ENCODE measurements at places on chromosomes 4 and X. TPM values are rescaled to one million over a fixed set of nuclear protein-coding genes. Genes with fewer than 3 reads are reported as not detected.
A peak's percentile ranks its signal among the peaks of the same experiment; 100 is the strongest.

Gene PCDH11X
- not detected for polyA plus RNA-seq

DNA sequence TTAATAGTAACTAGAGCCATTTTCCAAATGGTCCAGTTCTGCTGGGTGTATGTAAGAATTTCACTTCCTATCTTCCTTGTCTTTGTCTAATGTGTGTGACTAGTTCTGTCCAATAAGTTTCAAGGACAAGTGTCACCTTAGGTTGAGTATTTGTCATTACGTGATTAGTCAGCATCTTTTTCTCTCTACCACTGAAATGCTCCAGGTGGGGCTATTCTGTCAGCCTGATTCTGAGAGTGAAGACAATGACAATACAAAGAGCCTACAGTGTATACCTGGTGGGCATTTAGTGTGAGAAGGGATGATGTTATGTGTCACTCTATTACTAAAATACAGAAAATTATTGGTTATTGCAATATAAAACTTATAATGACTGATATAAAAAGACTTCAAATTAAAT, 876.3 kb downstream of the C4orf33 start:
- no peak for DNase-seq

Gene RIPPLY1
- polyA plus RNA-seq, result not detected

DNA sequence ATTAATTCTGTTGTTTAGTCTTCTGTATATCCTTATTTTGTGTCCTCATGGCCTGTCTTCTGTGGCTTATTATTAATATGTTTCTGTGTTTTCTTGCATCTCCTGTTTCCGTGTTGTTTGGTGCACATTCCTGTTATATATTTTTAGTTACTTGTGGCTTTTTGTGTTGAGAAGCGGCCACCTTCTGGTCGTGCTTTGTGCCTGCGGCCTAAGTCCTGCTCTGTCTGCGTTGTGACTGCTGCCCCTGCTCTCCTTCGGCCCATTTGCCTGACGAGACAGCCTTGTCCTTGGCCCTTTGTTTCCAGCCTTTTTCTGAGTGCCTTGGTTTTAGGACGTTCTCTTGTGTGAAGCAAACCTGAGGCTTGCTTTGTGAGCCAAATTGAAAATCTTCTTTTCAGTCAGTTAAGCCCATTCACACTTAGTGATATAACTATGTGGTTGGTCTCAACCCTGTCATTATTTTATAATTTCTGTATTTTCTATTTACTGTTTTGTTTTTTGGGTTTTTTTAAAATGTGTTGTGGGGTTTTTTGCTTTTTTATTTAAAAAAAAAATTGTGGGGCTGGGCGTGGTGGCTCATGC, 43.8 kb downstream of the TNIP2 start:
- no peak for DNase-seq

- no peak for DNase-seq
These were observed 129.2 kb upstream of the PAK3 start for GRCh38 chrX:110966839-110967238.

Gene GLRA2
- polyA plus RNA-seq, result not detected

Gene NHSL2
- 0.07 TPM for polyA plus RNA-seq

GRCh38 chr4:156633847-156634246, 337.8 kb downstream of the PDGFC start:
- no peak for DNase-seq

- no peak for DNase-seq
These were observed 37.4 kb downstream of the GPR143 start for GRCh38 chrX:9728261-9728660.

Gene TLR8
- polyA plus RNA-seq, result not detected

Gene IGFBP7
- 292 TPM for polyA plus RNA-seq

DNA sequence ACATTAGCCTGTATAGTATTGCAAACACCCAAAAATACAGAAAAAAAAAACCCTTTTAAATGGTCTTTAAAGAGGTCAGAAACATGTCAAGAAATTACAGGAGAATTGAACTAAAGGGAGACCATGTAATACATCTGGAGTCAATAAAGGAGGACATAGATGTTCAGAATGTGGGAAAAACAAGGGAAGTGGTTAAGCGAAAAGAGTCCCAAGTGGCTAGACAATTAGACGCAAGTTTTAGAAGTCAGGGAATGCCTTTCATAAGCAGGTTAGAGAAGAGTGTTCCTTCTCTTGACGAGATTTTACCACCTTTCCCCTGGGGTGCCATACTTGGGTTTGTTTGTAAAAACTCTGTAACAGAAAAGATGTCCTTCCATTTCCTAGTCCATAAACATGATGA, 7.8 kb downstream of the LNX1 start:
- no peak for DNase-seq

Gene ELK1
- polyA plus RNA-seq, result 17.8 TPM

DNA sequence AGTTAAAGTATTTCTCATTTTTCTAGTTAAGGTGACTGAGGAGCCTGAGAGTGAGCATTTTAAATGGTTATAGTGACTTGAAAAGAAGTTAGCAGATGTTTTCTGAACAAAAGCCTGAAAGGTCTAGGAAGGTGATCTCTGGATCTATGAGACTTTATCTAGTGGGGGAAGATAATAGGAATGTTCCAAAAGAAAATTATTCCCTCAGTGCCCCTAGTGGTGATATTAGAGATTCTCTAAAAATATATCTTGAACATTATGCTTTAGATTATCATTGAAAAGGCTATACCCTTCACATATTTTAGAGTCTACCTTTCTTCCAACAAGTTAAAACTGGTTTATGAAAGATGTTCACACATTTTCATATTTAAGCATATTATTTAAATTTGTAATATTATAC, 69.0 kb upstream of the SPANXN1 start:
- DNase-seq, result no peak

Gene SASH3
- polyA plus RNA-seq, result not detected

Gene FAM47E
- polyA plus RNA-seq, result not detected

DNA sequence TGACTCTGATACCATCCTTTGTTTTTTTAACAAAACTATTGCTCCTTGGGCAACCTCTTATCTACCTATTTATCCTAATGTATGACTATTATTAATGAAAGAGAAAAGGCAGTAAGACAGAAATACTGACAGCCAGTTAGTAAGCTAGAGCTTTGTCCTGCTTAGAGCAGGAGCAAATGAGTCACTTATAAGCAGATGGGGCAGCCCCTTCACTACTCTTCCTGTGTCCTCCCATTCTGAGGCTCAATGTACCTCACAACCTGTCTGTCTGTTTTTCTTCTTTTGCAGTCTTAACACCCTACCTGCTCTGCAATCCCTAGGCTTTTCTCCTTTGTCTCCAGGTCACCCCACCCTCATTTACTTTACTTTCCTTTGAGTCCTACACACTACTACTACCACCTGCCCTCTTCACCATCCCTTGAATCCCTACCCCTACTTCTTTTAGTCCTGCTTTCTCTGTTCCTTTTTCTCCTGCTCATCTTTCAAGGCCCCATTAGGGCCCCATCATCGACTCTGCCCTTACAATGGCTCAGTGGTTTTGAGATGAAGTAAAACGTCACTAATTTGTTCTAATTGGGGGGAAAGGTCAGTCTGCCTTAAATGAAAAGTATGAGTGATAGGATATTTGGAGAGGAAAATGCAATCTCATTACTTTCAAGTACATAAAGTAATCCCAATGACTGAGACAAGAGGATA, 294.3 kb downstream of the GUCY2F start:
- peak; percentile 0 for DNase-seq

- no peak for DNase-seq
These were observed 1.1 kb downstream of the PLAC8 start for GRCh38 chr4:83113429-83113786.

- no peak for DNase-seq
These were observed 9.5 kb upstream of the KCND1 start for GRCh38 chrX:48981178-48981577.

- no peak for DNase-seq
These were observed 26.5 kb upstream of the GEMIN8 start for GRCh38 chrX:14056206-14056605.

DNA sequence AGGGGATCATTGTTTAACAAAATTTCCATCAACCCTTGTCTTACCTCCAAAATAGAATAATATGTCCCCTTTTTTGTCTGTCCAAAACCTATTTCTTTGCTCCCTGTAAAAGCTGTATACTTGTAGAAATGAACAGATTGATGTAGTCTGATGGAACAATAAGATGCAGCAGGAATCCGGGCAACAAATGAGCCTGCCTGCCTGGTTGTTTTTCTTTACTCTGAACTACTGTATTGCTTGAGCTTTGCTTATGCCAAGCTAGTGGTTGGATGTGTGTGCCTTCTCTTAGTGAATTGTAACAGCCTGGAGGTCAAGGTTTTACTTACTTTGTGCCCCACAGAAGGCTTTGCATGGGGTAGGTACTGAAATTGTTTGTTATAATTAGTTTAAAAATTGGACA, 116.2 kb upstream of the TLL1 start:
- no peak for DNase-seq

DNA sequence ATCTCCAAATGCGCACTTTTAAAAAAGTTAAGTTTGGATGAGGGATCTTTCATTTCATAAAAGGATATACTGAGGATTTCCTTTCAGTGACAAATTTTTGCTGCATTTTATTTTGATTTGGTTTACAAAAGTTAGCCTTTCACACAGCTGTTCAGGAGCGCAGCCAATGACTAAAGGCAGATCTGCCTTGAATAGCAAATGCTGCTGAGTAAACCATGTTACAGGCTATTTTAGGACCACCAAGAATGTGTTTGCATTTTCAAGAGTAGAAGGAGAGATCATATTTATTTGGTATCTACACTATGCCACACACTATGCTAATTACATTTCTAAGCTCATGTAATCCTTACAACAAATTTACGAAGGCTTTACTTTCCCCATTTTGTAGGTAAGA, 92.1 kb downstream of the MAMLD1 start:
- no peak for DNase-seq

Data from foreskin keratinocyte (primary cell).